ENCODE measurements at places on chromosomes 2 and 18. TPM values are rescaled to one million over a fixed set of nuclear protein-coding genes. Genes with fewer than 3 reads are reported as not detected.
A peak's percentile ranks its signal among the peaks of the same experiment; 100 is the strongest.

GRCh38 chr2:119142824-119143223 lies 15.7 kb downstream of the C1QL2 start:
- H3K36me3 ChIP-seq: no peaks in the 10 kb centered on the region
- no peak for DNase-seq
- H3K4me3 ChIP-seq: no peak overlapping the region

- H3K36me3 ChIP-seq: peaks cover 42% of the 10 kb centered on the region
- H3K4me3 ChIP-seq: no peak overlapping the region
- no peak overlapping the region for H3K27ac ChIP-seq
- no peaks in the 10 kb centered on the region for H3K27me3 ChIP-seq
- no peak for DNase-seq
Measured at GRCh38 chr18:69949538-69949936, 1.9 kb upstream of the CD226 start.

- H3K27me3 ChIP-seq: no peaks in the 10 kb centered on the region
- DNase-seq: no peak
- H3K27ac ChIP-seq: peak overlapping the region; percentile 72
- peaks cover 25% of the 10 kb centered on the region for H3K36me3 ChIP-seq
Measured at GRCh38 chr2:24261441-24261840, 86.6 kb downstream of the FAM228A start.

GRCh38 chr2:136070913-136071312 lies 47.0 kb downstream of the CXCR4 start:
- H3K4me3 ChIP-seq: no peak overlapping the region
- H3K27ac ChIP-seq: no peak overlapping the region
- no peak for DNase-seq
- H3K4me1 ChIP-seq: peaks cover 26% of the 10 kb centered on the region
- H3K27me3 ChIP-seq: no peaks in the 10 kb centered on the region
- H3K36me3 ChIP-seq: peaks cover 16% of the 10 kb centered on the region

DNA sequence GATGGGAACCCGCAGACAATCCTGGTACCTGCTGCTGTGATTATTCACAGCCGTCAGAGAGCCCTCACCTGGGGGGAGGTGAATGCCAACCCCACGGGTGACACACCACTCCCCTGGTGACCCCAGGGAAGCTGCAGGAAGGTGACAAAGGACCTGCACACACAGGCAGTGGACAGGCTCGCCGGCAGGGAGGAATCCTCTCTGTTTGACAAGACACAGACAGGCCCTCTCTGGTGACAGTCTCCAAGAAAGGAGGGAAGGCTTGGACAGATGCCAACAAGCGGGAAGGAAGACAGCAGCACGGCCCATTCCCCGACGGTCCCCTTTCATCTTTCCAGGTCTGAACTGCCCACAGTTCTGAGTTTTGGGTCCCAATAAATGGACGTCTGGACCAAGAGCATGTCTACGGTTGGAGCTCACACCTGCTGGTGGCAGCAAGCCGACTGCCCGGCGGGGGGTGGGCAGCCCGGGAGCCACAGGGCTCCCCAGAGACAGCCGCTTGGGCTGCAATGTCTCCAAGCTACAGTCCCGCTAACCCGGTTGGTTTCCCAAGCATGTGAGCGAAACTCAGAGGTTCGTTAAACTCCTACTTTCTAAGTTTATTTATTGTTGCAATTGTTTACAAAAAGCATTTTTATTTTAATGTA lies 31.8 kb downstream of the HDAC4 start:
- DNase-seq: no peak
- no peak overlapping the region for H3K27ac ChIP-seq
- H3K27me3 ChIP-seq: no peaks in the 10 kb centered on the region

DNA sequence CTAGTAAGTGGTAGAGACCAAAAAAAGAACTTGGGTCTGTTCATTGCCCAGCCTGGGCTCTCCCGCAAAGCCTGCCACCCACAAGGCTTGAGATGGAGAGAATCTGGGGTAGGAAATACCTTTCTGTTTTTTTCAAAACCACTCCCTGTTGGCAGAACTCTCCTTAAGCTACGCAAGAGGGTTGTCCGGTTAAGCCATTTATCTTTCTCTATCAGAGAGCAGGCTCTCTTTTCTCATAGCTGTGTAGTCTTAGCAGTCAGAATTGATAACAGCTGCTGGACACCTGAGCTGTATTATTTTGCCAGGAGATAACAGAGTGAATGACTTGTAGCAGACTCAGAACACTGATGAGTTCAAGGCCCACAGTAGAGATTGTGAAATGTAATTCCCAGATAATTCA lies 1088.1 kb downstream of the TSN start:
- H3K36me3 ChIP-seq: no peaks in the 10 kb centered on the region
- H3K27me3 ChIP-seq: no peaks in the 10 kb centered on the region
- H3K4me3 ChIP-seq: no peak overlapping the region

DNA sequence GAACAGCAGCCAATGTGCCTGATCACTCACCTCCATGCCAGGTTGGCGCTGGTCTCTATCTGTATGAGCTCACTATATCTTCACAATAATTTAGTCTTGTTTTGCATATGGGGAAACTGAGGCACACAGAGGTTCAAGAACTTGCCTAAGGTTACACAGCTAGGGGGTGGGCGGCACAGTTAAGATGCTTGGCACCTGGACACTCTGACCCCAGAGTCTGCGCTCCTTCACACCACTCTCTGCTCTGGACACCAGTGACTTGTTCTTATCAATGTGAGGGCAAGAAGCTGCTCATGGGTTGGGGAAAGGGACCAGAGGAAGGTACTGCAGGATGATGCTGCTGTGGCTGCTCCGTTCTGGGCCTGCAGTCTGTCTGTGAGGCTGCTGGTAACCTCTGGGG lies 27.1 kb downstream of the FBLN7 start:
- no peaks in the 10 kb centered on the region for H3K27me3 ChIP-seq
- H3K4me3 ChIP-seq: no peak overlapping the region
- peaks cover 7% of the 10 kb centered on the region for H3K4me1 ChIP-seq
- no peak for DNase-seq
- no peak overlapping the region for H3K27ac ChIP-seq

GRCh38 chr2:164436131-164436530 lies 185.2 kb downstream of the GRB14 start:
- H3K4me1 ChIP-seq: no peaks in the 10 kb centered on the region
- H3K27me3 ChIP-seq: no peaks in the 10 kb centered on the region
- H3K27ac ChIP-seq: no peak overlapping the region
- no peak overlapping the region for H3K4me3 ChIP-seq

- no peak overlapping the region for H3K27ac ChIP-seq
- DNase-seq: no peak
- no peaks in the 10 kb centered on the region for H3K36me3 ChIP-seq
- H3K4me1 ChIP-seq: no peaks in the 10 kb centered on the region
- H3K27me3 ChIP-seq: peaks cover 6% of the 10 kb centered on the region
Measured at GRCh38 chr2:118300832-118301231, 212.6 kb downstream of the INSIG2 start.

GRCh38 chr2:26989156-26989555 lies 18.7 kb downstream of the MAPRE3 start:
- H3K27ac ChIP-seq: no peak overlapping the region
- H3K27me3 ChIP-seq: peaks cover 4% of the 10 kb centered on the region
- DNase-seq: no peak
- no peaks in the 10 kb centered on the region for H3K36me3 ChIP-seq

CD302 gene
- 0.16 TPM for total RNA-seq

GPR75 gene
- total RNA-seq: 3.7 TPM

AKAIN1 gene
- total RNA-seq: not detected

FER1L5 gene
- not detected for total RNA-seq

HOXD13 gene
- total RNA-seq: not detected

Measured in activated CD8-positive, alpha-beta memory T cell treated with anti-CD3 and anti-CD28 coated beads, Interleukin-2, amount 10 ng/mL, durations not matched to agents 7 days and 5 days (primary cell).